ENCODE measurements at places on chromosomes 7 and 10.

- peak; percentile 75 for DNase-seq
Observed at GRCh38 chr10:7409045-7409731, 1.6 kb downstream of the SFMBT2 start.

DNA sequence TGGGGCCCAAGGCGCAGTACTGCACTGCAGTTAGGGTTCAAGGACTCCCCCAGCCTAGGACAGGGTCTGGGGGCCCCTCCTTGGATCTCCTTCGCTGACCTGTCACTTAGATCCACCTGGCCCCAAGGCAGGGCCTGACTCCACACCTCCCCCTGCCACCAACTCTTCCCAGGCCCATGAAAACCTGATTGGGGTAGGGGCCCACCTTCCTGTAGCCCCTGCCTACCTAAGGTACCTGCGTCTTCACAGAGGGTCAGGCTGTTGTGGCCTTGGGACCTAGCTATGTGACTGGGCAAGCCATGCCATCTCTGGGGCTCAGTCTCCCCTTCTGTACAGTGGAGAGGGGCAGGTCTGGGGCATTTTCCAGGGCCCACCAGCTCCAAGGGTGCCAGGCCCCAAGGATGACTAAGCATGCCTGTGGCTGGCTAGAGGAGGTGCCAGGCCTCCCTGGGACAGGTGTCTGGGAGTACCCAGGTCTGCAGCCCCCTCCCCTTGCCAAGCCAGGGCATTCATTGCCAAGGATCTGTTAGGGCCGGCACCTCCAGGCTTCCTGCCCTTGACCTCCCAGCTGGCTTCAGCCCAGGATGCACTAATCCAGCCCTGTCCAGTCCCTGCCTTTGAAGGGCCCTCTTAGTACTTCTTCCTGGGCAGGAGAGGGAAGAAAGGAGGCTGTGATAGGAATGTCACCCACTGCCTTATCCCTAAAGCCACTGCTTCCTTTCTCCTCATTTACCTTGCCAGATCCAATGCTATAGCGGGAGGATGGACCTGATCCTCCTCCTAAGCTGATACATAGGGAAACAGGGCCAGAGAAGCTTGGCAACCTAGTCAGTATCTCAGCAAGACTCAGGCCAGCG, 1.3 kb downstream of the LIMK1 start:
- DNase-seq = no peak

GRCh38 chr7:13800694-13801448, 188.6 kb downstream of the ETV1 start:
- no peak for DNase-seq

DNA sequence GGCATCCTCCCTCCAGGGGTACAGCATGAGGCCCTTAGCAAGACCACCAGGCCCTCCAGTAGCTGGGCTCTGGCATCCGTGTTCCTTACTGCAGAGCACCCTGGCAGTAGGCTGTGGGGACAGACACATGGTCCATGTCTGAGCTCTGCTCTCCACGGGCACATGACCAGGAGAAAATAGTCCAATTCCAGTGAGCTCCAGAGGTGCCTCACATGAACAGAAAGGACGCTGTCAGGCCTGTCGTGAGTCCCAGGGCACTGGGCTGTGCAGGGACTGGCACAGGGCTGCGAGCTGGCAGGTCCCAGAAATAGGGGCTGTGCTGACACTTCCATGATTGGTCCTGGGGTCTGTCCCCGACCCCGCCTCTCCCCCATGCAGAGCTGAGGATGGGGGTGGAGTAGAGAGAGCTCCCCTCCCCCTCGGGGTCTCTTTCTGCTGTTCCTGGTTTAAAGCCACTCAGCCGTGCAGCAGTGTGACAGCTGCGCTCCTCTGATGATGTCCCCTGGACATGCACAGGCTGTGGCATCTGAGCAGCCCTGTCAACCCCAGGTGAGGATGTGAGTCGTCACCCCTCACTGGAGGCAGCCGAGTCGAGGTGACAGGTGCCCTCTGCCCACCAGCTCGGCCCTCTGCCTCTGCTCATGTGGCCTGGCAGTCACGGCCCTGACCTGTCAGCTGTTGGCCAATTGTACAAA, 25.2 kb upstream of the ZNF488 start:
- DNase-seq = no peak
